Calu3 (cell line): ENCODE measurements at places on chromosomes 1 and 21. TPM values are rescaled to one million over a fixed set of nuclear protein-coding genes. Genes with fewer than 3 reads are reported as not detected.
A peak's percentile ranks its signal among the peaks of the same experiment; 100 is the strongest.

The RIIAD1 gene
- total RNA-seq: not detected in 2 replicates

The FCAMR gene
- total RNA-seq: not detected in 2 replicates

The KAZN gene
- total RNA-seq: 3.6 and 5.9 TPM in 2 replicates

The NCMAP gene
- total RNA-seq: 63.9 and 78.8 TPM in 2 replicates

The NPR1 gene
- not detected in 2 replicates for total RNA-seq

- H3K27ac ChIP-seq: no peak overlapping the region
- H3K4me3 ChIP-seq: no peak overlapping the region
- H3K36me3 ChIP-seq: no peaks in the 10 kb centered on the region
- H3K4me1 ChIP-seq: no peaks in the 10 kb centered on the region
These were observed 2.3 kb downstream of the TTC24 start for GRCh38 chr1:156581661-156582387.

DNA sequence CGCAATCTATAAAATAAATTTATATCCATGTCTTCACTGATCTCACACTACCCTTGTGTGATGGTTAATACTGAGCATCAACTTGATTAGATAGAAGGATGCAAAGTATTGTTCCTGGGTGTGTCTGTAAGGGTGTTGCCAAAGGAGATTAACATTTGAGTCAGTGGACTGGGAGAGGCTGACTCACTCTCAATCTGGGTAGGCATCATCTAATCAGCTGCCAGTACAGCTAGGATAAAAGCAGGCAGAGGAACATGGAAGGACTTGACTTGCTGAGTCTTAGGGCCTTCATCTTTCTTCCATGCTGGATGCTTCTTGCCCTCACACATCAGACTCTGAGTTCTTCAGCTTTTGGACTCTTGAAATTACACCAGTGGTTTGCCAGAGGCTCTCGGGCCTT lies 615.4 kb downstream of the AGBL4 start:
- H3K27me3 ChIP-seq: no peaks in the 10 kb centered on the region
- H3K4me3 ChIP-seq: no peak overlapping the region
- peaks cover 19% of the 10 kb centered on the region for H3K4me1 ChIP-seq
- no peak overlapping the region for H3K27ac ChIP-seq

DNA sequence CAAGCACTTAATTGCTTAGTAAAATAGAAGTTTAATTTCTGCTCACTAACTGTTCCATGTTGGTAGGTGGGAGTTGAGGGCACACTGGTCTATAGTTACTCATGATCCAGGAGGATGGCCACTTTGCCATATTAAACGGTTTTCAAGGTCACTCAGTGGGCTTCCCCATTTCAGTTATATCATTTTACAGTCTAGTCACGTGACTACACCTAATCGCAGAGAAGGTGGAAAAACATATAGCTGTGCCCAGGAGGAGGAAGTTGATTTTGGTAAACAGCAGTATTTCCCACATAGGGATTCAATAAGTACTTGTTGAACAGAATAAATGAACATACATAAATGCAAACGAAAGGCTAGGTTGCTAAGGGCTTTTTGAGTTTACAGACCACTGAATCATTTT lies 541.1 kb upstream of the CAMK1G start:
- H3K27me3 ChIP-seq: no peaks in the 10 kb centered on the region
- H3K36me3 ChIP-seq: no peaks in the 10 kb centered on the region
- H3K4me1 ChIP-seq: peaks cover 32% of the 10 kb centered on the region

DNA sequence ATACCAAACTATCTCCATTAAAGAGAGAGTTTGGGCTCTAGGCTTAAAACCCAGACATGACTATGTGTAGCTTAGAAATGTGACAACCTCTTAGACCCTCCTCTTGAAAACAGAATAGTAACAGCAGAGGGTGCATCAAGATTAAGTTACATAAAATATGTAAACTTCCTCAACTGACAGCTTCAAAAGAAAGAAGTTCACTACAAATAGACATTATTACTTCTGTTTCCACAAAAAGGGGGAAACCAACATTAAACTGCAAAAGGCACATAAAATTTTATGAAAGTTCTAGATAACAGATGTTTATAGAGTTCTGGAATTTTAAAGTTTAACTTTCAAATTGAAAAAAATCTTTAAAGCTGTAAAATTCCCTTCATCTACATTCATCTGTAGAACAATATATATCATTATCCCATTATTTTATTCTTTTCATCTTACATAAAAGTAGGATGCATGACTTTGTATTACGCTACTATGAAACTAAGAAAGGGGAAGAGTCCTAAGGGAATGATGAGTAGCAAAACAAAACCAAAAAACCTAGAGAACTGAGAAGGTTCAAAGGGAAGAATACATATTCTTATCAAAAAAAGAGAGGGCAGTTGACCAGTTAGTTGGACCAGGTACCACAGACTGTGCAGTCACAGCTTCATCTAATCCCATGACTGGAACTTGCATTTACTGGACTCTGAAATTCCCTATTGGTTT lies 177.0 kb downstream of the SIPA1L2 start:
- no peaks in the 10 kb centered on the region for H3K36me3 ChIP-seq
- no peak overlapping the region for H3K4me3 ChIP-seq
- H3K4me1 ChIP-seq: no peaks in the 10 kb centered on the region
- DNase-seq: no peak
- no peaks in the 10 kb centered on the region for H3K27me3 ChIP-seq
- no peak overlapping the region for H3K27ac ChIP-seq

DNA sequence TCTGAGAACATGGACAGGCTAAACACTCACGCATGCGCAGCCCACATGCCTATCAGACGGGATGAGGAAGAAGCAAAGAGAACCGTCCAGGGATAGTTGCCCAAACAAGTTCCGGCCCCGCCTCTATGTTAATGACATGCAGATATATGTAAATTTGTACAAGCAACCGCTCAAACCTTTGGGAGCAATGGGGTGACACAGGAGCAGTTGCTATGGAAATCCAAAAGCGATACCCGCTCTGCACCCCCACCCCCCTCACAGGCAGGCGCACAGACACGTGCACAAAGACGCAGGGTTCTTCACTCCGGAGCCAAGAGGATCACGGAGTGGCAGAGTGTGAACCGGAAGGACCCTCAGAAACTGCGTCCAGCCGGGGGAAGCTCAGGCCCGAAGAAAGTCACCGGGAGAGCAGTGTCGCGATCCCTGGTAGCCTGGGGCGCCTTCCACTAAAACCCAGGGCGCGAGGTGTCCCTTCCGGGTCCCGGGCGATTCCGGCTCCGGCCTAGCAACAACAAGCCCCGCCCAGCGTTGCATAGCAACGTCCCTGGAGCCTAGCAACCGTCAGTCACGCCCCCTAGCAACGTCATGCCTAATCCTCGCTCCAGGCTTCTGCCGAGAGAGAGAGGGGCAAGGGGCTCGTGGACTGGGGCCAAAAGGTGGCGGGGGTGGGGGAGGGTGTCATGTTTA lies 24.1 kb upstream of the ADGRB2 start:
- H3K27me3 ChIP-seq: no peaks in the 10 kb centered on the region
- peaks cover 10% of the 10 kb centered on the region for H3K4me1 ChIP-seq
- H3K36me3 ChIP-seq: peaks cover 22% of the 10 kb centered on the region
- DNase-seq: peak; percentile 96

GRCh38 chr1:72637593-72637992 lies 355.3 kb upstream of the NEGR1 start:
- DNase-seq: no peak
- H3K27ac ChIP-seq: no peak overlapping the region
- H3K36me3 ChIP-seq: no peaks in the 10 kb centered on the region

GRCh38 chr1:145871994-145872924 lies 13.4 kb upstream of the PIAS3 start:
- no peak for DNase-seq
- no peaks in the 10 kb centered on the region for H3K36me3 ChIP-seq
- no peak overlapping the region for H3K27ac ChIP-seq
- H3K4me1 ChIP-seq: peaks cover 8% of the 10 kb centered on the region
